Activated naive CD4-positive, alpha-beta T cell treated with anti-CD3 and anti-CD28 coated beads for 36 hours (primary cell): ENCODE measurements at places on chromosomes 16 and 17. TPM values are rescaled to one million over a fixed set of nuclear protein-coding genes. Genes with fewer than 3 reads are reported as not detected.

SLFN12 gene
- total RNA-seq: 5.3 TPM

TP53TG3D gene
- not detected for total RNA-seq

ATP1B2 gene
- total RNA-seq: 0.30 TPM

GAS7 gene
- 0.31 TPM for total RNA-seq

KRT14 gene
- total RNA-seq: not detected

ABCA8 gene
- total RNA-seq: not detected

CDRT15 gene
- not detected for total RNA-seq

CA7 gene
- not detected for total RNA-seq

MARCHF10 gene
- not detected for total RNA-seq

NOB1 gene
- 110 TPM for total RNA-seq

DNA sequence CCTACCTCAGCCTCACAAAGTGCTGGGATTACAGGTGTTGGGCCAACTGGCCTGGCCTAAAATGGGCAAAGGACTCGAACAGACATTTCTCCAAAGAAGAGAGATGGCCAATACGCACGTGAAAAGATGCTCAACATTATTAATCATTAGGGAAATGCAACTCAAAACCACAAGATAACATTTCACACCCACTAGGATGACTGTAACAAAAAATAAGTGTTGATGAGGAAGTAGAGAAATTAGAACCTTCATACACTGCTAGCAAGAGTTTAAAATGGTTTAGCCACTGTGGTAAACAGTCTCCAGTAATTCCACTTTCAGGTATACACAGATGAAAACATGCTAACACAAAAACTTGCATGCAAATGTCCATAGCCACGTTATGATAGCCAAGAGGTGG is 5.7 kb downstream of the TMED6 start:
- no peaks in the 10 kb centered on the region for H3K27me3 ChIP-seq
- no peak overlapping the region for H3K27ac ChIP-seq

DNA sequence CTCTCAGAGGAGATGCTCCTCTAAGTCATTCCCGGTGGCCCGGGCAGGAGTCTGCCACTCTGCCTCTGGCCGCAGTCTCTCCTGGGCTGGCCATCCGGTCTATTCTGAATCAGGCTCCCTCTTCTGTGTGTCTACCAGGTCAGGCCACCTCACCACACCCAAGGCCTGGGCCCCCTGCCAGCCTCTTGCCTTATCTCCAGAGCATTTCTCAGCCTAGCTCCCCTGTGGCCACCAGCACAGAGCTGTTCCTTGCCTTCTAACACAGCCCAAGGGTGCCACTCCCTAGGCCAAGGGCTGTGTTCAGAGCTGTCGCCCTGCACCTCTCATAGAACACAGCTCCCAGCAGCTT is 55.3 kb downstream of the MYO18A start:
- H3K27me3 ChIP-seq: no peaks in the 10 kb centered on the region
- DNase-seq: no peak
- H3K4me3 ChIP-seq: no peak overlapping the region
- no peaks in the 10 kb centered on the region for H3K36me3 ChIP-seq
- no peak overlapping the region for H3K27ac ChIP-seq
- H3K4me1 ChIP-seq: peaks cover 2% of the 10 kb centered on the region

DNA sequence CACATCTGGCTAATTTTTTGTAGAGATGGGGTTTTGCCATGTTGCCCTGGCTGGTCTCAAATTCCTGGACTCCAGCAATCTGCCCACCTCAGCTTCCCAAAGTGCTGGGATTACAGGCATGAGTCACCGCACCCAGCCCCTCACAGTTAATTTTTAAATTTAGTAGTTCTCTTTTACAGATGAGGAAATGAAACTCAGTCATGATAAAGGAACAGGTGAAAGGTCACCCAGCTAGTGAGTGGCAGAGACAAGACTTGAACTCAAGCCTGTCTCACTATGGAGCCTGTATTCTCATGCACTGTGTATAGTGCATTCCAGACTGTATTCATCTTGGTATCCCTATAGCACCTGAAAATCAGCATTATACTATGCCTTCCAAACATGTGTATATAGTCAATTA is 77.1 kb upstream of the WSB1 start:
- H3K27me3 ChIP-seq: no peaks in the 10 kb centered on the region
- H3K36me3 ChIP-seq: no peaks in the 10 kb centered on the region
- H3K4me1 ChIP-seq: peaks cover 6% of the 10 kb centered on the region
- no peak overlapping the region for H3K27ac ChIP-seq
- no peak overlapping the region for H3K4me3 ChIP-seq
- DNase-seq: no peak

DNA sequence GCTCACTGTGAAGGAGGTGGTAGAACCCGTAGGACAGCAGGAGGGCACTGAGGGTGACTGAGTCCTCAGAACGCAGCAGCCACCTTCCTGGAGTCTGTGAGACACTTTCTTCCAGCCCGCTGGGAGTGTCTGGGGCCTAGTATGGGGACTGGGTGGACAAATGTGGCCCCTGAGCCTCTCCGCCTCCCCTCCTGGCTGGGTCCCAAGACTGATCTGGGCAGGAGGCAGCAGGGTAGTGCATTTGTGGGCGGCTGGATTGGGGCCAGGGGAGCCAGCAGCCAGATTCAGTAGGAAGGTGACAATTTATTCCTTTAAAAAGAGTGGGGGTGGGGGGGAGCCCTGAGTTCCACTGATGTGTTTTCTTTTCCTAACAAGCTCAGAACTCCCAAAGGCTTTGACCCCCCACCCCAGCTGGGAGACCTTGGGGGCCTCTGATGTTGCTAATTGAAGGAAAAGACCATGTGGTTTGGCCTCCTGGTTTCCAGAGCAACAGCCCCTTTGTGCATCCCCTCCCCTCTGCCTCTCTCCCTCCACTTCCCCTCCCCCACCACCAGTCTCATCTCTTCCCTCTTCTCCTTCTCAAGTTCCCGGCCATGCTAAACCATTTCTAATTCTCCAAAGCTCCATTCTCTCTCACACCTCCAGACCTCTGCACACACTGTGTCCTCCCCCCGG is 4.4 kb downstream of the CLEC19A start:
- H3K27me3 ChIP-seq: peaks cover 15% of the 10 kb centered on the region
- H3K27ac ChIP-seq: no peak overlapping the region
- no peak for DNase-seq
- no peak overlapping the region for H3K4me3 ChIP-seq
- H3K4me1 ChIP-seq: peaks cover 19% of the 10 kb centered on the region

GRCh38 chr17:64992325-64992802 is 64.2 kb downstream of the GNA13 start:
- no peaks in the 10 kb centered on the region for H3K27me3 ChIP-seq
- no peaks in the 10 kb centered on the region for H3K36me3 ChIP-seq
- no peak overlapping the region for H3K27ac ChIP-seq
- DNase-seq: no peak

- H3K4me3 ChIP-seq: no peak overlapping the region
- H3K27me3 ChIP-seq: peaks cover 32% of the 10 kb centered on the region
- no peak overlapping the region for H3K27ac ChIP-seq
- H3K36me3 ChIP-seq: no peaks in the 10 kb centered on the region
Observed at GRCh38 chr17:72538443-72538842, 417.6 kb downstream of the SOX9 start.

- no peak overlapping the region for H3K27ac ChIP-seq
- no peak for DNase-seq
- peaks cover 14% of the 10 kb centered on the region for H3K4me1 ChIP-seq
Observed at GRCh38 chr17:82065193-82065637, 389 bp downstream of the DUS1L start.

- H3K4me1 ChIP-seq: peaks cover 15% of the 10 kb centered on the region
- no peak for DNase-seq
- peaks cover 30% of the 10 kb centered on the region for H3K27me3 ChIP-seq
- no peaks in the 10 kb centered on the region for H3K36me3 ChIP-seq
Observed at GRCh38 chr17:49576917-49577649, 1.4 kb downstream of the NXPH3 start.

- peaks cover 14% of the 10 kb centered on the region for H3K4me1 ChIP-seq
- DNase-seq: no peak
- H3K36me3 ChIP-seq: no peaks in the 10 kb centered on the region
- H3K27me3 ChIP-seq: no peaks in the 10 kb centered on the region
- H3K27ac ChIP-seq: no peak overlapping the region
- no peak overlapping the region for H3K4me3 ChIP-seq
Observed at GRCh38 chr16:57504001-57504400, 17.7 kb upstream of the DOK4 start.

GRCh38 chr16:16042076-16042475 is 92.7 kb downstream of the ABCC1 start:
- peaks cover 17% of the 10 kb centered on the region for H3K4me1 ChIP-seq
- no peak for DNase-seq
- peaks cover 43% of the 10 kb centered on the region for H3K36me3 ChIP-seq

GRCh38 chr17:79546386-79546785 is 64.5 kb downstream of the RBFOX3 start:
- no peaks in the 10 kb centered on the region for H3K36me3 ChIP-seq
- H3K27ac ChIP-seq: no peak overlapping the region
- no peak for DNase-seq
- H3K4me3 ChIP-seq: no peak overlapping the region

GRCh38 chr17:74212913-74213791 is at the start of gene TTYH2:
Gene TTYH2, plus strand, starts transcription at chr17:74213571. Its CDS starts 17 bp downstream, at chr17:74213588.
- peak; percentile 78 for DNase-seq
- no peaks in the 10 kb centered on the region for H3K27me3 ChIP-seq
- peaks cover 21% of the 10 kb centered on the region for H3K36me3 ChIP-seq
- peak within 1 kb of the TSS; percentile 24 for H3K27ac ChIP-seq
- H3K4me1 ChIP-seq: peaks cover 62% of the 10 kb centered on the region

DNA sequence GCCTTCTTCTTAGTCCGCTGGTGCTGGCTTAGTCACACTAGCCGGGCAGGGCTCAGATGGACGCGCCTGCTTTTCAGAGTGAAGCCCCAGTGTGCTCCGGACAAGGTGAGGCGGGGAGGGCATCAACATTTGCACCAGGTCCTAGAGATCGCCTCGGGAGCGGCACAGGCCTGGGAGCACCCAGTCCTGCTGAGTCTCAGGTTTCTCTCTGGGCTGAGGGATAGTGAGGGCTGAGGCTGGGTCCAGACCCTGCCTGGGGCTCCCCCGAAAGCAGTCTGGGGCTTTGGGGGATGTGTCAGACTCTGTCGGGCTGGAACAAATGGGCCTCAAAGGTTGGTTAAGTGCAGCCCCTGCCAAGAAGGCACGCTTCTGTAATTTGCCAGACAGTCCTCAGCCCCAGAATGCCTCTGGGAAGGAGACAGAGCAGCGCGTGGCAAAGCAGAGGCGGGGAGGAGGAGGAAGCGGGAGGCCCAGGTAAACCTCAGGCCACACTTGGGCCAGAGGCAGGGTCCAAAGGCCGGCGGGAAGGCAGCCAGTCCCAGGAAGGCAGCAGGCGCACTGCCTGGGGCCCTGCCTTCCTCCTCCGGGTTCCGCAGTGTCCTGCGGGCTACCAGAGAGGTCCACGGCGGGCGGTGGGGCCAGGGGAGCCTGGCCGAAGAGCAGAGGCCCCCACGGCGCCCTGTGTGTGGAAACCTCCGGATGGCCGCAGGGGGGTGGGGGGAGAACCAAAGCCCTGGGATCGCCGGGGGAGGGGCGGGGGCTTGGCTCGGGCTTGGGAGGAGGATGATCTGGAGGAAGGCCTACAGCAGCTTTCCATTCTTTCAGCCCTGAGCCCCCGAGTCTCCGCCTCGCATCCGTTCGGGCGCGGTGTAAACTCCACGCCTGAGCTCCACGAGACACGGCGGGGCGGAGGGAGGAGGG is 39.5 kb upstream of the ATP2A3 start:
- H3K27me3 ChIP-seq: no peaks in the 10 kb centered on the region
- no peak overlapping the region for H3K27ac ChIP-seq
- no peak overlapping the region for H3K4me3 ChIP-seq
- H3K36me3 ChIP-seq: peaks cover 5% of the 10 kb centered on the region
- peaks cover 4% of the 10 kb centered on the region for H3K4me1 ChIP-seq
- no peak for DNase-seq

- H3K4me3 ChIP-seq: no peak overlapping the region
- no peaks in the 10 kb centered on the region for H3K36me3 ChIP-seq
- DNase-seq: no peak
- H3K27me3 ChIP-seq: no peaks in the 10 kb centered on the region
Observed at GRCh38 chr16:66304151-66304550, 62.3 kb upstream of the CDH5 start.

- peaks cover 17% of the 10 kb centered on the region for H3K4me1 ChIP-seq
- no peak overlapping the region for H3K4me3 ChIP-seq
- H3K27ac ChIP-seq: no peak overlapping the region
- H3K36me3 ChIP-seq: no peaks in the 10 kb centered on the region
- no peak for DNase-seq
- H3K27me3 ChIP-seq: no peaks in the 10 kb centered on the region
Observed at GRCh38 chr17:78322858-78323455, 36.9 kb downstream of the SOCS3 start.

GRCh38 chr16:54290833-54291655 is 4.5 kb upstream of the IRX3 start:
- H3K4me3 ChIP-seq: no peak overlapping the region
- H3K27ac ChIP-seq: no peak overlapping the region
- H3K36me3 ChIP-seq: no peaks in the 10 kb centered on the region
- DNase-seq: no peak

DNA sequence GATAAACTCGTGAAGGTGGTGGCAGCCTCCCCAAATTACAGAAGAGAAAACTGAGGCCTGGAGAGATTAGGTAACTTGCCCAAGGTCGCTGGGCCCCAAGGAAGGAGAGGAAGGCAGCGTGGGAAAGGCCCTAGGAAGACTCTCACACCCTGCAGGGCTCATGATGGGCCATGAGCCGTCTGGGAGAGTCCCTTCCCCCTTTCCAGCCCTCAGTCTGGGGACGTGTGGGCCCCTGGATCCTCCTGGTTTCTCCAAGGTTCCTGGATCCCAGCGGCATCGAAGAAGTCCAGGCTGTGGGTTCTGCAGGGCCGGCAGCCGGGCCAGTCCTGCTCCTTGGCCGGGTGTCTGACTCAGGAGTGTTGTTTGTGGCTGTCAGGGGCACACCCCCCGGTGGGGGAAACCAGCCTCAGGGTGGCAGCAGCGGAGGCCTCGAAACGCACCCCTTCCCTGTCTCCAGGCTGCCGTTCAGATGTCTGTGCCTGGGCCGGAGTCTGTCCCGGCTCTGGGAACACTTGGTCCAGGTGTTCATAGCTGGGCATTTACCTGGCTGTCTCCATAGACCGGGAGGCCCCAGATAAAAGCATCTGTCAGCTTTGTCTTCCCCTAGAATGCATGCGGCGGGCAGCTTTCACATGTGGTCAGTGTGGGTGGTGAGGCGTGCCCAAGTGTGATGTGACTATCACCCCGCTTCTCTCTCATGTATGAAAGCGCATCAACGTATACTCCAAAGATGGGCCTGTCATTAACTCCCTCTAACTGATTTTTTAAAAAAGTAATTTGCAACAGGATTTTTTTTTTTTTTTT is 3.7 kb upstream of the RAP1GAP2 start:
- no peaks in the 10 kb centered on the region for H3K36me3 ChIP-seq
- DNase-seq: peak; percentile 57

GRCh38 chr16:68658974-68659360 is 13.9 kb downstream of the CDH3 start:
- no peak for DNase-seq
- peaks cover 13% of the 10 kb centered on the region for H3K4me1 ChIP-seq
- peaks cover 25% of the 10 kb centered on the region for H3K27me3 ChIP-seq
- H3K36me3 ChIP-seq: no peaks in the 10 kb centered on the region

GRCh38 chr17:76461765-76462555 is 5.4 kb upstream of the AANAT start:
- peaks cover 2% of the 10 kb centered on the region for H3K4me1 ChIP-seq
- no peak overlapping the region for H3K27ac ChIP-seq
- H3K27me3 ChIP-seq: no peaks in the 10 kb centered on the region
- no peak for DNase-seq
- no peaks in the 10 kb centered on the region for H3K36me3 ChIP-seq
- H3K4me3 ChIP-seq: no peak overlapping the region

- no peak overlapping the region for H3K27ac ChIP-seq
- no peak overlapping the region for H3K4me3 ChIP-seq
- DNase-seq: no peak
- no peaks in the 10 kb centered on the region for H3K36me3 ChIP-seq
Observed at GRCh38 chr16:49127103-49127502, 154.5 kb downstream of the CBLN1 start.

GRCh38 chr17:65867014-65867413 is 305.6 kb upstream of the AXIN2 start:
- H3K36me3 ChIP-seq: no peaks in the 10 kb centered on the region
- no peaks in the 10 kb centered on the region for H3K4me1 ChIP-seq
- no peak overlapping the region for H3K27ac ChIP-seq
- no peak overlapping the region for H3K4me3 ChIP-seq
- no peak for DNase-seq
